ENCODE measurements at places on chromosomes 4 and X. TPM values are rescaled to one million over a fixed set of nuclear protein-coding genes. Genes with fewer than 3 reads are reported as not detected.

ERAS gene
- not detected for total RNA-seq

SYN1 gene
- total RNA-seq: 0.31 TPM

PRR32 gene
- total RNA-seq: not detected

LRBA gene
- total RNA-seq: 54.7 TPM

PFKFB1 gene
- total RNA-seq: not detected

SPP1 gene
- total RNA-seq: 4.0 TPM

MAGEA2 gene
- not detected for total RNA-seq

DNA sequence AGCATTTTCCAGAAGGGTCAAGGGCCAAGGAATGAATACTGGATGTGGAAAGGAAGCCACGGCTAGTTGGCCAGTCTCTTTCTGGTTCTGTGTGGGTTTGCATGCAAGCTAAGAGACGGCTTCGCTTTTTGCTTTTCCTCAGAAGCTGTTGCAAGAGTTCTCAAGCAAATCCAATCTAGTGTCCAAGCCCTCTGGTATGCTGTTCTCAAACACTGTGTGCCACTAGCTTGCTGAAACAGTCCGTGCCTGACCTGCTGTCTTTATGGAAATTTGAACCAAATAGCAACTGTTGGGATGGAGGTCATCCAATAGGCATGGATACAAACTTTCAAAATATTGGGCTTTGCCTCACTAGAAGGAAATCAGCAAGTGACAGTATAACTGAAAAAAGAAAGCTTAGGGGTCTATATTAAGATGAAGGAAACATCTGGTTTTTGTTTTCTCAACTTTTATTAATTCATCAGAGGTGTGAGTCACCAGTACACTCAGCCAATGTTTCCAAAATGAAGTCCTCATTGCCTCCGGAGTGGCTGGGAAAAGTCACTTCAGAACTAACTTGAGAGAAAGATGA is 70.5 kb downstream of the SLC9A6 start:
- no peak for DNase-seq
- no peaks in the 10 kb centered on the region for H3K27me3 ChIP-seq
- H3K27ac ChIP-seq: peak overlapping the region; percentile 75
- H3K4me3 ChIP-seq: peak overlapping the region; percentile 14
- peaks cover 7% of the 10 kb centered on the region for H3K4me1 ChIP-seq

- H3K27me3 ChIP-seq: no peaks in the 10 kb centered on the region
- no peaks in the 10 kb centered on the region for H3K4me1 ChIP-seq
These were observed 51.4 kb upstream of the IL13RA1 start for GRCh38 chrX:118675966-118676349.

DNA sequence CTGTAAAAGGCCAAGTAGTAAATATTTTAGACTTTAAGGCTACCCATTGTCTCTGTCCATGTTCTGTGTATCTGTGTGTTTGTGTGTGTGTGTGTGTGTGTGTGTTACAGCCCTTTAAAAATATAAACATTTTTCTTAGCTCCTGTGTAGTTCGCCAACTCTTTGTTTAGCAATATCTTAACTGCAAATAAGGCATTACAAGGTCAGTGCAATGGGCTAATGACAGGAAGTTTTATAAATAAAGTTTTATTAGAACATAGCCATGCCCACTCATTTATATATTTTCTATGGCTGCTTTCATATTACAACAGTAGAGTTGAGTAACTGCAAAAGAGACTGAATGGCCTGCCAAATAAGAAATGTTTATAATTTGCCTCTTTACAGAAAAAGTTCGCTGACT is 5.9 kb upstream of the SLC7A11 start:
- H3K27ac ChIP-seq: no peak overlapping the region
- no peaks in the 10 kb centered on the region for H3K4me1 ChIP-seq
- H3K4me3 ChIP-seq: no peak overlapping the region
- no peak for DNase-seq
- H3K36me3 ChIP-seq: no peaks in the 10 kb centered on the region

- no peak overlapping the region for H3K4me3 ChIP-seq
- H3K4me1 ChIP-seq: no peaks in the 10 kb centered on the region
- H3K36me3 ChIP-seq: no peaks in the 10 kb centered on the region
These were observed 1263.6 kb downstream of the C4orf33 start for GRCh38 chr4:130359542-130359941.

DNA sequence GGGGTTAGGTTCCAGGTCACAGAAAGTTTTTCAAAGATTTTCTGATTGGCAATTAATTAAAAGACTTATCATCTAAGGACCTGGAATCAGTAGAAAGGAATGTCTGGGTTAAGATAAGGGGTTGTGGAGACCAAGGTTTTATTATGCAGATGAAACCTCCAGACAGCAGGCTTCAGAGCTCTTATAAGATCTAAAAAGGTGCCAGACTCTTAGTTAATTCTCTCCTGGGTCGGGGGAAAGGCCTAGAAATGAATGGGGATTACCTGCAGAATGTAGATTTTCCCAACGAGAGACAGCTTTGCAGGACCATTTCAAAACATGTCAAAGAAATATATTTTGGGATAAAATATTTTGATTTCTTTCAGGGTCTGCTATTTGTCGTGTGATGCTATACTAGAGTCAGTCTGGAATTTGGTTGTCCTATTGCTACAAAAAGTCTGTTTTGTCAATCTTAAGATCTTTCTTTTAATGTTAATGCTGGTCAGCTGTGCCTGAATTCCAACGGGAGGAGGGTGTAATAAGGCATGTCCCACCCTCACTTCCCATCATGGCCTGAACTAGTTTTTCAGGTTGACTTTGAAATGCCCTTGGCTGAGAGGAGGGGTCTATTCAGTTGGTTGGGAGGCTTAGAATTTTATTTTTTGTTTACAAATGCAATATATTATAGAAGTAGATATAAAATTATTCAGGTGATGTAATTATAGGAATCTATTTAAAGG is 15.8 kb downstream of the EGF start:
- H3K27me3 ChIP-seq: no peaks in the 10 kb centered on the region
- no peaks in the 10 kb centered on the region for H3K36me3 ChIP-seq
- H3K4me1 ChIP-seq: peaks cover 8% of the 10 kb centered on the region
- no peak overlapping the region for H3K4me3 ChIP-seq
- no peak for DNase-seq
- H3K27ac ChIP-seq: no peak overlapping the region

- H3K4me3 ChIP-seq: no peak overlapping the region
- no peak for DNase-seq
- H3K36me3 ChIP-seq: no peaks in the 10 kb centered on the region
These were observed 335.8 kb downstream of the SH3BGRL start for GRCh38 chrX:81537723-81538122.

DNA sequence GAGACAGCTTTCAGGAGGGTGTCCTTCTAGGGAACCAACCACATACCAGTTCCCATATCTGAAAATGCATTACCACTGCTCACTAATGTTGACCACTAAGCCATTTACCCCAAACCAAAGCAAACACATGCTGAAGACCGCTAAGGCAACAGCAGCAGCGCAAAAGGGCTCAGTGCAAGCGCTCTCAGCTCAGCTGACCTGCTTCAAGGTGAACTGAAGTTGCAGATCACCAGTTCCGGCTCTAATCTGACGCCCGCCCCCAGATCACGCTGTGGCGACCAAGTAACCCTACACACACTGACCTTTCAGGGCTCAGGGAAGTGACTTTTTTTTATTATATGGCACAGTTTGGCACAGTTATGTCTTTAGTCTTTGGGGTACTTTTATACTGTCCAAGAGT is 5.8 kb downstream of the MECP2 start:
- no peak overlapping the region for H3K4me3 ChIP-seq
- H3K36me3 ChIP-seq: no peaks in the 10 kb centered on the region
- no peak overlapping the region for H3K27ac ChIP-seq
- DNase-seq: no peak
- H3K27me3 ChIP-seq: no peaks in the 10 kb centered on the region
- peaks cover 79% of the 10 kb centered on the region for H3K4me1 ChIP-seq

GRCh38 chrX:47608130-47608810 is 11.4 kb downstream of the SYN1 start:
- no peaks in the 10 kb centered on the region for H3K4me1 ChIP-seq
- no peak for DNase-seq
- H3K27ac ChIP-seq: no peak overlapping the region
- H3K36me3 ChIP-seq: no peaks in the 10 kb centered on the region

DNA sequence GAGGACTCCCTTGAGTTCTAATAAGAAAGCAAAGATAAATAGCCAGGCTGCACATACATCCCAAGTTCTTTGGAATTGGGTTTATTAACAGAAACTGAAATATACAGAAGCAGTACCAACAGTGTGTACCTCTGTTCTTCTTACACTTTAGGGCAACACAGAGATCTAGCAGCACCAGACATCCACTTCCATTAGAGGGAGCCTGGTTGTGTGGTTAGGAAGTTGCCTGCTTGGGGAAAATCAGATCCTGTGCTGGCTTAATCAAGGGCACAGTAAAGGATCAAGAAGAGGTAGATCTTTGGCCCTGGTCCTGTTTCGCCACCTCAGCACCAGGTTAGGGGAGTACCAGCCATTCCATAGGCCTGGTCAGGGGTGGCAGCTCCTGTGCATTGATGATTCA is 231.1 kb upstream of the ARHGAP24 start:
- no peaks in the 10 kb centered on the region for H3K27me3 ChIP-seq
- H3K27ac ChIP-seq: no peak overlapping the region
- H3K4me1 ChIP-seq: no peaks in the 10 kb centered on the region
- H3K36me3 ChIP-seq: no peaks in the 10 kb centered on the region
- DNase-seq: no peak
- H3K4me3 ChIP-seq: no peak overlapping the region

- H3K27ac ChIP-seq: no peak overlapping the region
- no peak for DNase-seq
- H3K27me3 ChIP-seq: no peaks in the 10 kb centered on the region
- H3K4me3 ChIP-seq: no peak overlapping the region
- no peaks in the 10 kb centered on the region for H3K36me3 ChIP-seq
- H3K4me1 ChIP-seq: no peaks in the 10 kb centered on the region
These were observed 296.2 kb upstream of the FAT1 start for GRCh38 chr4:187019896-187020295.

GRCh38 chr4:119977076-119977940 is 89.3 kb downstream of the MAD2L1 start:
- no peaks in the 10 kb centered on the region for H3K27me3 ChIP-seq
- H3K36me3 ChIP-seq: no peaks in the 10 kb centered on the region
- H3K27ac ChIP-seq: no peak overlapping the region
- no peak for DNase-seq

DNA sequence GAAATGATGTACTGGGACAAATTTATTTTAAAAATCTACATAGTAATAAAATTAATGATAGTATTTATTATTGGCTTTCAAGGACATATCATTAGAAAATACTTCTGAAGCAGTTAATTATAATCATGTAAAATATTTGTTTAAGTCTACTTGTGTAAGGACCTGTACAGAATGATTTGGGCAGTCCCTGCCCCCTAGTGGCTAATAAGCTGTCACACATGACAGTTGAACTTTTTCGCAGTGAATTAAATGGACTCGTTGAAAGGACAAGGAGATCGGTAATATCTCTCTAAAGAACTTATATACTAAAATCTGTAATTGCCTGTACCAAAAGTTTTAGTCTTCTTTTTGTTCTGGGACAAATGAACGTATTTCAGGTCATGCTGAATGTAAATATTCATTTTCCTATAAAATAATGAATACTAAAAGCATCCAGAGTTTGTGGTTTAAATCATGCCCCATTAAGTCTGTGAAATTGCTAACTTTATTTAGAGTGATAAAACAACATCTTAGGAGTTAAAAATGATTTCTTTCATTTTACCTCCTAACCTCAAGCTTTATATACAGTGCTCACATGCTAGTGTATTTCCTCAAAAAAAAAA is 13.6 kb downstream of the EXOC1 start:
- H3K27ac ChIP-seq: peak overlapping the region; percentile 85
- H3K4me3 ChIP-seq: no peak overlapping the region

DNA sequence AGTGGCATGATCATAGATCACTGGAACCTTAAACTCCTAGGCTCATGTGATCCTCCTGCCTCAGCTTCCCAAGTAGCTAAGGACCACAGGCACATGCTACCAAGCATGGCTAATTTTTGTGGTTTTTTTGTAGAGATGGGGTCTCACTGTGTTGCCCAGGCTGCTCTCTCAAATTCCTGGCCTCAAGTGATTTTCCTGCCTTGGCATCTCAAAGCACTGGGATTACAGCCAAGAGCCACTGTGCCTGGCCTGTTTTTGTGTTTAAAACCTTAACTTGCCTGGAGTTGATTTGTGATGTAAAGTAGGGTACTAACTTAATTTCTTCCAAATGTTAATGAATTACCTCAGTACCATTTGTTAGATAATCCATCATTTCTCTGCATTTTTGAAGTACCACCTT is 22.3 kb downstream of the DLG3 start:
- no peaks in the 10 kb centered on the region for H3K27me3 ChIP-seq
- DNase-seq: no peak
- H3K27ac ChIP-seq: no peak overlapping the region

- H3K27me3 ChIP-seq: no peaks in the 10 kb centered on the region
- H3K4me1 ChIP-seq: peaks cover 31% of the 10 kb centered on the region
- H3K27ac ChIP-seq: peak overlapping the region; percentile 17
- H3K4me3 ChIP-seq: peak overlapping the region; percentile 88
- DNase-seq: no peak
These were observed 2.4 kb downstream of the HADH start for GRCh38 chr4:107991945-107992630.

GRCh38 chr4:8559524-8560264 is 20.5 kb upstream of the GPR78 start:
- no peaks in the 10 kb centered on the region for H3K36me3 ChIP-seq
- peak overlapping the region; percentile 30 for H3K27ac ChIP-seq
- DNase-seq: no peak
- H3K4me1 ChIP-seq: no peaks in the 10 kb centered on the region
- H3K27me3 ChIP-seq: no peaks in the 10 kb centered on the region
- peak overlapping the region; percentile 24 for H3K4me3 ChIP-seq

- H3K36me3 ChIP-seq: no peaks in the 10 kb centered on the region
- H3K27me3 ChIP-seq: no peaks in the 10 kb centered on the region
- no peak overlapping the region for H3K27ac ChIP-seq
- no peak overlapping the region for H3K4me3 ChIP-seq
- H3K4me1 ChIP-seq: no peaks in the 10 kb centered on the region
These were observed 50.9 kb downstream of the CFAP299 start for GRCh38 chr4:80386281-80386886.

- H3K36me3 ChIP-seq: no peaks in the 10 kb centered on the region
- H3K27ac ChIP-seq: no peak overlapping the region
- no peak for DNase-seq
- no peak overlapping the region for H3K4me3 ChIP-seq
These were observed 92.3 kb downstream of the PRDM5 start for GRCh38 chr4:120830204-120830603.

- H3K36me3 ChIP-seq: no peaks in the 10 kb centered on the region
- no peak overlapping the region for H3K4me3 ChIP-seq
- H3K4me1 ChIP-seq: no peaks in the 10 kb centered on the region
- H3K27me3 ChIP-seq: no peaks in the 10 kb centered on the region
These were observed 174.5 kb downstream of the NSUN7 start for GRCh38 chr4:40924096-40924792.

DNA sequence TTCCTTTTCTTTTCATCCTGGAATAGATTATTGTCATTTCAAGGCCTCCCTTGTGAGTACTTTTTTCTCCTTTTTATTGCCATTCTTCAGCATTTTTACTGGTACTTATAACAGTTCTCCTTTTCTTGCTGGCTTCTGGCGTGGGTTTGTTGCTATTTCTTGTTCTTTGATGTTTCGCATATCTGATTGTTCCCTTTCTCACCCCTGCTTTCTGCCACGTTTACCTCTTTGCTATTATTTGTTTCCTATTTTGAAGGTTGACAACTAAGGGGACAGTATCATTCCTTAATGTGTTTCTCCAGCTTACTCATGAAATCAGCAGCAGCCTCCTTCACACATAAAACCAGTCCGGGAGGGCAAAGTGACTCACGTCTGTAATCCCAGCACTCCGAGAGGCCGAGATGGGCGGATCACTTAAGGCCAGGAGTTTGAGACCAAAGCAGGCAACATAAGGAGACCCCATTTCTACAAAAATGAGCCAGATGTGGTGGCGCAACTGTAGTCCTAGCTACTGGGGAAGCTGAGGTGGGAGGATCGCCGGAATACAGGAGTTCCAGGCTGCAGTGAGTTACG is 72.6 kb downstream of the DMD start:
- no peaks in the 10 kb centered on the region for H3K27me3 ChIP-seq
- DNase-seq: no peak
- H3K36me3 ChIP-seq: no peaks in the 10 kb centered on the region

Measured in esophagus squamous epithelium (tissue), 5 donors.